ENCODE measurements at places on chromosomes 6 and 20.

DNA sequence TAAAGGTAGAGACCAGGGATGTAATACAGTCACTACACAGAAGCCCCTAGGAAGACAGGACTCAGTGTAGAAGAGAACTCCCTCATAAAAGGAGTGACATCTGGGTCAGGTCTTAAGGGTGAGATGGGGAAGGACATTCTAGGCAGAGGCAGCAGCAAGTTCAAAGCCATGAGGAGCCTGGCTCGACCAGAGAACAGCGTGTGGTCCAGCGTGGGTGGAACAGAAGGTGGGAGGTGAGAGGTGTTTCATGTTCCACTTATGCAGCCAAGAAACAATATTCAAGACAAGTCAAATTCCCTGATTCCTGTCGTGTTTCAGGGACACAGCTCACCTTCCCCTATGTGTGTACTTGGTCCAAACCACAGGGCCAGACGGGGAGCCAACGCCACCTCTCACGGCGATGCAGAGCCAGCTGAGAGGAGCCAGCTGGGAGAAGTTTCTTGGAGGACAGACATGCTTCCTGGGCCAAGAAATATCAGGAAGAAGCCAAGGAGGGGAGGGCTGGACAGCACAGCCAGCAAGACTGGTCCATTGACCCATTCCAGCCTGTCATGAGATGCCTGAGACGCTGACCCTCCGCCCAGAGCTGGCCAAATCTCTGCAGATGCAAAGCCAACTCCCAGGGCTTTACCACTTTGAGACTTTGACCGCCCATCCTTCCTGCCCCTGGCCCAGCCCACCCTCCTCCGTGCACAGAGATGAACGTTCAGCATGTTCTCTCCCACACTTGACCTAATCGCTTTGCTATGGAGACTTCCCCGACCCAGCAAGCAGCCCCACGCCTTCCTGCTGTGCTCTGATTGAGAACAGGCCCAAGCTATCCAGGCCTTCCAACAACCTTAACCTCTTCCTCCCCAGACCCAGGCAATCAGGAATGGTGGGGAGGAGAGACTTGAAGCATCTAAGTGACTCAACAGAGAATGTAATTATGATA, 113.8 kb downstream of the PRND start:
- DNase-seq, result no peak

DNA sequence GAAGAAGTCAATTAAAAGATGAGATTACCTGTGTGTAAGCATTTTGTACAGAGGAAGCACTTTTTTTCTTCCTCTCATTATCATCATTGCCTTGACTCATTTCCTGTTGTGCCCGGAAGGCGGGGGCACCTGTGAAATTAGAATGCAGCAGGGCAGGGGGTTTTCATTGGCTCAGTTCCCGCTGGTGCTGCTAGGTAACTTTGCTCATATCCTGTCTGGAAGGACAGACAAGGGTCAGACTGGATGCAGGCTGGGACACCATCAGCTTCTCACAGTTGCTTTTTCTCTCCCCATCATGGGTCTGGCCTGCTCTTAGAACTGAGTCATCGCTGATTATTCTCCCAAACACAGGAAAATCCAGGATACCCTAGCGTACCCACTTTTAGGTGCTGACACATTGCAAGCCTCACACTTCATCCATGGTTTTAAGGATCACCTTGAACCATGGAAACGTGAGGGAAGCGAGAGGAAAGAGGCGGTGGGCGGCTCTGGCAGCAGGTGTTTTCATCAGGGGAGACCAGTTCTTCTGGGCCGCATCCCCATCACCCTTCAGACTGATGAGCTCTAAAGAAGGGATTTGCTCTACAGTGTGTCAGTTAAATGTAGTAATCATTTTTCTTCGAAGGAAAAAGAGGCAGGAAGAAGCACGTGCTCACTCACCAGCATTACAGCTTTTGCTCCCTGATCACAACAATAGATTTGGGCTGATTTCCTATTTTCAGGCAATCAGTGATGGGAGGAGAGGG, 195.7 kb upstream of the SASH1 start:
- DNase-seq, result peak; percentile 66

GRCh38 chr6:5869676-5870075, 137.0 kb downstream of the NRN1 start:
- no peak for DNase-seq

GRCh38 chr20:19807191-19807945, 49.3 kb downstream of the RIN2 start:
- no peak for DNase-seq

- no peak for DNase-seq
Measured at GRCh38 chr20:45953672-45954071, 18.3 kb downstream of the ZNF335 start.

- no peak for DNase-seq
Measured at GRCh38 chr6:43622541-43622940, 6.5 kb downstream of the GTPBP2 start.

DNA sequence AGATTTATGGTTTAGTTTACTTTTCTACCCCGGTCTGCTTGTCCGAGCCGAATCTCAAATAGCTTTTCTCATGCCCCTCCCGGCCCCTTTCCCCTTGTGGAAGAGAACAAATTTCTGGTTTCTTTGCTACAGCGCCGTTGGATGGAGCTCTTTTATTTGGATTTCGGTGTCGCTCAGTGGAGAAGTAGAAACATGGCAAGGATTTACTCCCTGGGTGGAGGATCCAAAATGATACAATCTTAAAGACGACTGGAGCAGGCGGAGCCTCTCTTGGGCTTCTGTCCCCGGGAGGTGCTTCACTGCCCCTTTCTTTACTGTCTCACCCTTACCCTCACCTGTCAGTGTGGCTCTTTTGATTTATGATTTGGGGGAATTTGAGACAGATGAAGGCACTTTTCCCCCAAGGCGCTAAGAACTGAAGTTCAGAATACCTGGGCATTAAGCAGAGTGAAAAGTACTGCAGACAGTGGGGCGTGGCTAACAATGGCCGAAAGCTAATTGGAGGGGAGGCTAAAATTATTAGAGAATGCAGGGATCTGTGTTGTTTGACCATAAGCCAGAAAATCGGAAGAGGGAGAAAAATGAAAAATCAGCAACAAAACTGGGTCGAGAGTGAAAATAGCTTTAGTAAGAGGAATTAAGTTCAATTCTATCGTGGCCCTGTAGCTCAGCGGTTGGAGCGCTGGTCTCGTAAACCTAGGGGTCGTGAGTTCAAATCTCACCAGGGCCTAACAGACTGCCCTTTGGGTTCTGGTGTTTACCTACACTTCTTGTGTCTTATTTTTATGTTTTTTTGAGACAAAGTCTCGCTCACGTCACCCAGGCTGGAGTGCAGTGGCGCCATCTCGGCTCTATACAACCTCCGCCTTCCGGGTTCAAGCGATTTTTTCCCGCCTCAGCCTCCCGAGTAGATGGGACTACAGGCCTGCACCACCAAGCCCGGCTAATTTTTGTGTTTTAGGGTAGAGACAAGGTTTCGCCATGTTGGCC, 145.1 kb upstream of the ZNF184 start:
- DNase-seq, result peak; percentile 65

DNA sequence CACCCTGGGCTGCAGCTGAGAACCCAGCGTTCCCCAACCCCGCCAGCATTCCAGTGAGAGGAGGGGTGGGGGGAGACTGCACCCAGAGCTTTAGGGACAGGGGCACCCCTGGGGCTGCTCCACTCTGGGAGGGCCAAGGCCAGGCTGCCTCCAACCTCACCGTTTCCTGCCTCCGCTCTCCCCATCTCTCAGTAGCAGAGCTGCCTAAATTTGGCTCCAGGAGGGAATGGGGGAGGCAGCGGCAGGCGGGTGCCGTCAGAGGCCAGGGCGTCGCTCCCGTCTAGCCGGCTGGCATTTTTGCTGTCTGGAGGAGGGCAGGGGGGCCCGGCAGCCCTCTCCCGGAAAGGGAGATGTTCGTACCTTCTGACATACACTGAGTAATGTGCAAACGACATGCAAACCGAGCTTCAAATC, 46.6 kb downstream of the NOL4L start:
- DNase-seq, result peak; percentile 10

- DNase-seq, result no peak
Measured at GRCh38 chr6:109243863-109244825, 138.1 kb downstream of the CD164 start.

DNA sequence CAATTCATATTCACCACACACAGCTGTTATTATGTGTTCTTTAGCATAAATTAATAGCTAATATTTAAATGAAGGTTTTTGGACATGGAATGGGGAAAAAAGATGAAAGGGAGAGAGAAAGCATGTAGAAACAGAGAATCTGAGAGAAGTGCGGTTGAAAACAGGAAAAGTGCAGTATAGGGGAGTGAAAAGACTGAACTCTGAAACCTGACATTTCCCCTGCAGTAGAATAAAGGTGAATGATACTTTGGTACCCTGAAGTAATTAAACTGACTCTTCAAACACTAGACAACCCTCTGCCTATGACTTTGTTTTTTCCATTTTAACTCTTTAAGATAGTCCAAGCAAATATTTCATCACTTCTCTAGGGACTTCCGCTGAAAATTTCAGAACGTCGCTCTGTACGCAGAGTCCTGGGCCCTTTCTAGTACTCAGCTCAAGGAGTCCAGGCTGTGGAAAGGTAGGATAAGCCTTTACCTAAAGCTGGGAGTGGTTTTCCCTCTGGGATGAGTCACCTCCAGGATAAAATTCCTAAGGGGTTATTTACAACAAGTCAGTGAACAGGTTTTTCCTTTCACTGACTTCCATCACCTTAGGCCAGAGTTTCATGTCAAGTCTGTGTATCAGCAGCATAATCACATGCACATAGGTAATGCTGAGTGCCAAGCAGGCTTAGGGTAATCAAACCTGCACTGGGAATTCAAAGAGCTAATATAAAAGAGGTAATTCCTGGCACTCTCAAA, 614.5 kb downstream of the PKHD1 start:
- DNase-seq, result no peak

DNA sequence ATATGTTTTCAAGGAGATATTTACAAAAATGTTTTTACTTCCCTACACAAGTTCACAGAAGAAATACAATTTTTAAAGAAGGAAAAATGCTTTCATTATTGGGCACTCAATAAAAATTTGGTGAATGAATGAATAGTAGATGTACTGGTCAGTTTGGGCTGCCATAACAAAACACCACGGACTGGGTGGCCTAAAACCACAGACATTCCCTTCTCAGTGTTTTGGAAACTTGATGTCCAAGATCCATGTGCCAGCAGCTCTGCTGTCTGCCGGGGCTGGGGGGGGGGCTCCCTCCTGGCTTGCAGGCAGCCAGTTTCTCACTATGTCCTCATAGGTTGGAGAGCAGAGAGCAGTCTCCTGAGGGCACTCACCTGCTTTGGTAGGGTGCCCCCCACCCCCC, 62.0 kb downstream of the FAM120B start:
- DNase-seq, result no peak

GRCh38 chr6:134416418-134417154, 98.7 kb upstream of the SGK1 start:
- peak; percentile 69 for DNase-seq

GRCh38 chr20:20303742-20304141, 64.2 kb upstream of the INSM1 start:
- no peak for DNase-seq

- DNase-seq, result no peak
Measured at GRCh38 chr20:36709126-36709525, 36.8 kb downstream of the NDRG3 start.

DNA sequence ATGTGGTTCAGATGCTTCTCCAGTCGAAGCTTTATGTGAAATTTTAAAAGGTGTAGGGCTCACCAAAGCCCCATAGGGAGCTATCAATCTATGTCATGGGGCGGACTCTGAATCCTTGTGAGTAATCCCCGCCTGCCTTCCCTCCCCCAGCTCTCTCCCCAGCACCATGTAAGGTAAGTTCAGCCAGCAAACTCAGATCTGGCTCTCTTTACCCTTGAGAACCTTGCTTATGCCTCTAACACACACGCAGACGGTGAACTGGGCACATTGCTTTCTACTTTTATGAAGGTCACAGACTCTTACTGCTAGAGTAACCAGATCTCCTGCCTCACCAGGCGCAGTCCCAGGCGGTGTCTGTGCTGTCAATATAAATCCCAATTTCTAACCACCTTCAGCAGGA, 82.6 kb upstream of the CNKSR3 start:
- no peak for DNase-seq

GRCh38 chr6:148689168-148689567, 57.7 kb upstream of the UST start:
- no peak for DNase-seq

GRCh38 chr6:6384520-6384919, 64.1 kb upstream of the F13A1 start:
- no peak for DNase-seq

GRCh38 chr20:53974785-53975555, 95.4 kb downstream of the BCAS1 start:
- DNase-seq, result no peak

GRCh38 chr6:34695729-34696188, 808 bp downstream of the ILRUN start:
- no peak for DNase-seq

- no peak for DNase-seq
Measured at GRCh38 chr6:53107091-53107490, 41.5 kb downstream of the GCM1 start.

DNA sequence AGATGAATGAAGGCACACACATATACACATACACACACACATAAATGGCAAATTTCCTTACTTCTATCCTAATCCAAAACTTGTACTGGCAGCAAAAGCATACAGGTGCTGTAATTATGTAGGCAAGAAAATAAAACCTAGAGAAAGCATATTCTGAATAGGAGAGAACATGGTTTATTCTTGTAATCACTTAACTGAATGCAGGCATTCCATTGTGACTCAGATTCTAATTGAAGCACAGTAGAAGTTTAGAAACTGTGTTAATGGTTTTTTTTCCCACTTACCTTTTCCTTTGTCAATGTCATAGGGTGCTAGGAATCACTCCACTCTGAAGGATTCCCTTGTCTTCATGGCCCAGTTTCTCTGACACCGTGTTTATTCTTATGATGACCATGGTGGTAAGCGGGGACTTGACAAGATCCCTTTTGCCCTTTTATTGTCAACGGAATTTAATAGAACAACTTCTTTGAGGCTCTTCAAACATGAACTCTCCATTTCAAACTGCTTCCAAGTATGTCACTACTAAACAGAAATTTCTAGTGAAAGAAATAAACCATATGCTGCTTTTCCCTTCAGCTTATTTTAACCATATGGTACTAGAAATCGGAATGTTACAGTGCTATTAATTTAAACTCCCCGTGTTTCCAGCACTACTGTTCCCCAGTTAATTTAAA, 164.2 kb downstream of the OGFRL1 start:
- no peak for DNase-seq

DNA sequence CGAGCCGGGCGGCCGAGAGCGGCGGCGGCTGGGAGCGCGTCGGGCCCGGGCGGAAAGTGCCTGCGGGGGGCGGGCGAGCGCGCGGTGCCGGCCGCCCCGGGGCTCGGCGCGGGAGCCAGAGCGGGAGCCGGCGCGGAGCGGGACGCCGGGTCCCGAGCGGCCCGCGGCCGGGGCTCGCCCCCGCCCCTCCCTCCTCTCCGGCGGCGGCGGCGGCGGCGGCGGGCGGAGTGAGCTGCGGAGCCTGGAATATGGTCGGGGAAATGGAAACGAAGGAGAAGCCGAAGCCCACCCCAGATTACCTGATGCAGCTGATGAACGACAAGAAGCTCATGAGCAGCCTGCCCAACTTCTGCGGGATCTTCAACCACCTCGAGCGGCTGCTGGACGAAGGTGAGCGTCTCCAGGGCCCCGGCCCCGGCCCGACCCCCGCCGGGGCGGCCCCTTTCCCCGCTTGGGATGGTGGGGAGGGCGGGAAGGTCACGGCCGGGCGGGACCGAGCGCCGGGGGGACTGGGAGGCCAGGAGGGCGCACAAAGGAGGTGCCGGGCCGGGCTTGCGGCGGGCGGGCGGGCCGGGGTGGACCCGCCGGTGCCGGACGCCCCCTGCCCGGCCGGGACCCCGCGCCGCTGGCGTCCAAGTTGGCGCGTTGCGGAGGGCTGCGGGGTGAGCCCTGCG, 565 bp downstream of the QKI start:
- no peak for DNase-seq

- no peak for DNase-seq
Measured at GRCh38 chr6:30688569-30688968, 2.1 kb upstream of the PPP1R18 start.

GRCh38 chr6:74956559-74957428, 249.1 kb downstream of the COL12A1 start:
- DNase-seq, result no peak
